Esophagus squamous epithelium (tissue), 5 donors: ENCODE measurements at places on chromosomes 6 and 20.

DNA sequence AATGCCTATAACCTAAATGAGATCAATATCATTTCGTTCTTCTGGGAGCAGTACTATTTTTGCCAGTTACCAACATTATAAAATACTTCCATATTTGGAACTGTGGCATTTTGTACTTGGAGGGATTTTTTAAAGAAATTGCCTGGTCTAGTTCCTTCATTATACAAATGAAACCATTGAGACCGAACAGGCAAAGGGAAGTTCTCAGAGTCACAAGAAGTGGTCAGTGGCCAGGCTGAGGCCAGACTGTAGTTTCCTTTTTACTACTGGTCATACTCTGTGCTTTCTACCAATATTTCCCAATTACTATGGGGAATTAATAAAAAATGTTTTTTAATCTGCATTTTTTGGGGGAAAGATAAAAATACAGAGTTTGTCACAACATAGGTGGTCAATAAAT is 332.0 kb downstream of the NRN1 start:
- DNase-seq, result no peak

GRCh38 chr6:70849348-70850069 is 107.4 kb downstream of the B3GAT2 start:
- no peak for DNase-seq

- no peak for DNase-seq
Observed at GRCh38 chr6:42193491-42193894, 1.3 kb downstream of the GUCA1B start.

DNA sequence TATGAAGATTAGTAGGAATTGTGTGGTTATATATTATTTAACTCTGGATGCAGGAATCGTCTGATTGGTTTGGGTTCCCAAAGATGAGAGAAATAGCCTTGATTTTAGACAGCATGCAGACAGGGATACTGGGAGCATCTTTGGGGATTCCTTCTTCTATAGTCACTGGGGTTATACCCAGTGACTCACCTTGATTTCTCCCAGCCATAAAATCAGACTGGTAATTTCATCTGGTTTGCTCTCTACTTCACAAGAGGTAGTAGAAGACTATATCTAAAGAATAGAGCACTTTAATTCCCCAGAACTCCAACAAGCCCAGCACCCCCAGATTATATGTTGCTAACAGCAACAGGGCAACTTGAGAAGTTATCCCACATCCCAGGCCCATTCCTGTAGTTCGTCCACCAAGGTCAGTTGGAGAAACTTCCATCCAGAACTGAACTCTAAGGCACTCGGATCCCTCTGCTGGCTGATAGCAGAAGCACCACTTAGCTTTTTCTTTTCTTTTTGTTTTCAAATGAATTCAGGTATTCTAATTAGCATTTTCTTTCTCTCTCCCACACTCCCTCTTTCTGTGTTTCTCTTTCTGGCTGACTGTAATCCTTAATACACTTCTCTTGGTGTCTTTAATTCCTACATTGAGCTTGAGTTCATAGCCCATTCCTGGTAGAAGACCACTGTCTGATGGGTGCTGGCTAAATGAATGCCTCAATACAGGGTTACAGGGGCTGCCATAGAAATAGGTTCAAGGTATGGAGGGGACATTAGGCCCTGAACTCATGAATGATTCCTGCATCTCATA is 20.4 kb upstream of the EFHC1 start:
- no peak for DNase-seq

DNA sequence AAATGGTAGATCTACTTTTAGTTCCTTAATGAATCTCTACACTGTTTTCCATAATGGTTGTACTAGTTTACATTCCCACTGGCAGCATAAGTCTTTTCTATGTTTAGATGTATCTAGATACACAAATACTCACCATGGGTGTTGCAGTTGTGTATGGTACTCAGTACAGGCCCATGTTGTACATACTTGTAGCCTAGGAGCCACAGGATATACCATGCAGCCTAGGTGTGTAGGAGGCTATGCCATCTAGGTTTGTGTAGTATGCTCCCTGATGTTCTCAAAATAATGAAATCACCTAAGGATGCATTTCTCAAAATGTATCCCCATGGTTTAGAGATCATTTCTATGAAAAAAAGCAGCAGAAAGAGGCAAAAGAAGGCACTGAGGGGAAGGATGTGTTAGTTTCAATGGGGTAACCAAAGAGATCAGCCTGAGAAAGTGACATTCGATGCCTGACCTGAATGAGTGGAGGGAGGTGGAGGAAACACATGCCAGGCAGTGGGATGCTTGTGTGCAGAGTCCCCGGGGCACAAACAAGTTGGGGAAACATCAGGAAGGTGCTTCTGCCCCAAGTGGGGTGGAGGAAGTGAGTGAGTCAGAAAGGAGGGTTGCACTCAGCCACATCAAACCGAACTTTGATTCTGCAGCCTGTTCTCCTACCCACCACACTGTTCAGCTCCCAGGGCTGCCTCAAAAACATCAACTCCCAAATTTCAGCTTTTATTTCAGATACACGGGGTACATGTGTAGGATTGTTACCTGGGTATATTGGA is 191.2 kb downstream of the ZNF217 start:
- no peak for DNase-seq

- DNase-seq, result no peak
Observed at GRCh38 chr6:8940356-8940755, 505.0 kb upstream of the SLC35B3 start.

DNA sequence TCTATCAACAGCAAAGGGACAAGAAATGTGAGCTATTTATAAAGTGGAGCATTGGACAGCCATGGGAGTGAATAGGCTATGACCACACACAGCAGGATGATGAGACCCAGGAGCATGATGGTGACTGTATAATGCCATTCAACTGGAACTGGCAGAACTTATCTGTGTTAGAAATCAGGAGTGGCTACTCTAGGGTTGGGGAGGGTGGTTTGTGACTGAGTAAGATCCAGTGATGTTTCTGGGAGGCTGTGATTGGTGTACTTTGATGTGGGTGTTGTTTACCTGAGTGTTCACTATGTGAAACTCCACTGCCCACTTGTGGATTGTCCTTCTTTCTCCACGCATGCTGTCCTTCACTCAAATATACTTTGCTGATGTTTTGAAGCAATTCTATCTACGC is 11.5 kb upstream of the HLA-B start:
- DNase-seq, result no peak

DNA sequence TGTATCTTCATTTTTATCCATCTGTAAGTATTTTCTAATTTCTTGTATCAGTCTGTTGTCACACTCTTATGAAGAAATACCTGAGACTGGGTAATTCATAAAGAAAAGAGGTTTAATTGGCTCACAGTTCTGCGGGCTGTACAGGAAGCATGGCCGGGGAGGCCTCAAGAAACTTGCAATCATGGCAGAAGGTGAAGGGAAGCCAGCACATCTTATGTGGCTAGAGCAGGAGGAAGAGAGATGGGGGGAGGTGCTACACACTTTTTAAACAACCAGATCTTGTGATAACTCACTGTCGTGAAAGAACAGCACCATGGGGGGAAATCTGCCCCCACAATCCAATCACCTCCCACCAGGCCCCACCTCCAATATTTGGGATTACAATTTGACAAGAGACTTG is 10.9 kb upstream of the BCKDHB start:
- no peak for DNase-seq

GRCh38 chr20:36217226-36217625 is 19.1 kb upstream of the AAR2 start:
- DNase-seq, result no peak

- DNase-seq, result no peak
Observed at GRCh38 chr6:2971420-2972218, at the start of gene SERPINB6. Gene SERPINB6, minus strand, starts transcription at chr6:2971567. Its CDS starts 12,235 bp downstream, at chr6:2959332.

GRCh38 chr6:122035173-122035572 is 364.3 kb upstream of the HSF2 start:
- no peak for DNase-seq

GRCh38 chr6:153092082-153093013 is 38.7 kb downstream of the RGS17 start:
- no peak for DNase-seq

DNA sequence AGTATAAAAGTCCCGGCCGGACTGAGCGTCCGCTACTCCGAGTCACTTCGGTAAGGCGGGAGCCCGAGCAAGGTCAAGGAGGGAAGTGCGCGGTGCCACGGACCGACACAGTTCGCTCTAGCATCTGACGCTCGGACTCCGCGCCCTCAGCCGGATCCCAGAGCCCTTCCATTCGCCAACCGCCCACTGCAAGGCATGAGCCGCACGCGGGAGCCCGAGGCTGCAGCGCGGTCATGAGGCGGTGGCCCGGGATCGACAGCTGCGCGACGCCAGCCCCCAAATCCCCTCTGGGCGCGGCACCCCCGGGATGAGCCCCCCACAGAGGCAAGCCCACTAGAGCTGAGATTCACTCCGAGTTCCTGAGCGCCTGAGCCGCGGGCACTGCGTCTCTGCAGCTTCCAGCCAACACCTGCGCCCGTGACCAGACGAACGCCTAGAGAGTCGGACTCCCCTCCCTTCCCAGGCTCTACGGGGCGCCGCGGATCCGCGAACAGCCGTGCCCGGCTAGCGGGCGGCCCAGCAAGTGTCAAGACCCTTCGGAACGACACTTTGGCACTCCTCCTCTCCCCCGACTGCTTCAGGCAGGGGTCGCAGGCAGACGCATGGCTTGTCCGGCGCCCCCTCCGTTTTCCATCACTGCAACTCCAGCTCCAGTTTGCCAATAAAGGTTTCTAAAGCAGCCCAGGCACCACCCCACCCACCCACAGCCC is 725 bp upstream of the ISM1 start:
- no peak for DNase-seq

- DNase-seq, result no peak
Observed at GRCh38 chr6:25027221-25027916, 91.6 kb upstream of the RIPOR2 start.

DNA sequence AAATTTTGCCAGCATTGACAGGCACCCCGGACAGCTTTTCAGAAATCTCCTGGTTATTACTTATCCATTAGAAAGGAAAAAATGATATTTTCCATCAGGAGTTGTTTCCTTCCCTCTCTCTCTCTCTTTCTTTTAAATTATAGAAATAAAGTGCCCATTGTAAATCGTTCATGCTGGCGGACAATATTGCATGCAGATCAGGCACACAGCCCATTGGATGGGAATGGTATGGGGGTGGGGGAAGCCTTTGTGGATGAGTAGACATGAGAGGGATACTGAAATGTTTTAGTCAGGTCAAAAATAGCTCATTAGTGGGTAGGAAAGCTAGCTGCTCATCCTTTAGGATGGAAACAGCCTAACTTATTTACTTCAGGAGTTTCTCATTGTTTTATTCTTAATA is 764.9 kb upstream of the MMS22L start:
- no peak for DNase-seq

DNA sequence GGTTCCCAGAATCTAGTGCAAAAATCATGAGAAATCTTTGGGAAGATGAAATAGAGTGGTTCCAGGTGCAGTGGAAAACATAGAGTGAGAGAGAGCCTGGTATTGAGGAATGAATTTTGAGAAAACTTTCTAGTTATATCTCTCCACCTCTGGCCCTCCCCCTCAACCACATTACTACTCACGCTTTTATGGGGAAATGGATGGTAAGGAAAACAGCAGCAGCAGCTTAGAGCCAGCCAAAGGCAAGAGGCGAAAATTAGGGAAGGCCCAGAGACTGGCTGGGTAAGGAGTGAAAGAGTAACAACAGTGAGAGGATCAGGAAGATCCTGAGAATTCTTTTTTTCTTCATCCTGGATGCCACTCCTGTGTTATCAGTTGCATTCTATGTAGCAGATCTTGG is 187.9 kb upstream of the ECI2 start:
- DNase-seq, result no peak

- no peak for DNase-seq
Observed at GRCh38 chr6:141986457-141986856, 146.3 kb upstream of the GJE1 start.

DNA sequence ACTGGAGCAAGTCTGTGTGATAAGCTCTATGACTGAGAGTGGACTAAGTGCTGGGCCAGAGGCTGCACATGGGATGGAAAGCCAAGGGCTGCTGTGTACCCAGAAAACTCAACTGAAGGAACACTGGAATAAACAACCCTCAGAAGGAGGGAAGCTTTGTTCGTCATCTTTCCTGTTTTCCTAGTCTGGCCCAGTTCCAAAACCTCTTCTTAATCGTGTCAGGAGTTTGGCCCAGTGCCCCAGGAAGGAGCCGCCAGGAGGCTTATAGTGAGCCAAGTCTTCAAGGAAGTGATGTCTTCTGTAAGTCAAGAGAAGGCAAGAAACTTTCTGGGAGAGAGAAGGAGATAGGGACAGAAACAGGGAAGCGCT is 23.3 kb upstream of the TOP1 start:
- DNase-seq, result peak; percentile 40

DNA sequence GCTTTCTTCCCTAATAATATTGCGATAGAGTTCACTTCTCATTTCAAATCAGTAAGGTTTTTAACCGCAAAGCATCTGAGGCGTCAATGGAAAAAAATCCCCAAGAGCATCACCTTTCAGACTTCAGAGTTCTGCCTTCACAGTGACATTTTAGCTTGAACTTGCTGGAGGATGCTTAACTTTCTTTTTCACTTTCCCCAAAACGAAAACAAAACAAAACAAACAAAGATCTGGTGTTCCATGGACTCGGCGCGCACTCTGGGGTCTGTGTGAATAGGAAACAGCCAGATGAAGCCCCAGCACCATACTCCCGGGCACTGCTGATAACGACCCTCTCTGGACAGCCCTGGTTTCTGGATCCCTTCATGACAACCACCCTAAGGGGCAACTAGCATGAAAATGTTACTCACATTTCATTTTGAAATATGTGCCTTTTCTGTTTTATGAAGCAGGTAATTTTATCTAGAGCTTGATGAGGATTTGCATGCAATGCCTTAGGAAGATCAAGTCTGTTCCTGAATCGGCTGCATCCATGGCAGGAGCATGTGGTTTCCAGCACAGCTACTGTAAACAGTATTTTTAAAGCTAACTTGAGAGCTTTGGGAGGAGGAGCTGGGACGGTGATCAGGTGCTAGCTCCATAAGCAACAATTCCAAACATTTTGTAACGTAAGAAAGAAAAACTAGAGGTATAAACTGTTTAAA is 44.5 kb downstream of the RAMACL start:
- DNase-seq, result no peak

DNA sequence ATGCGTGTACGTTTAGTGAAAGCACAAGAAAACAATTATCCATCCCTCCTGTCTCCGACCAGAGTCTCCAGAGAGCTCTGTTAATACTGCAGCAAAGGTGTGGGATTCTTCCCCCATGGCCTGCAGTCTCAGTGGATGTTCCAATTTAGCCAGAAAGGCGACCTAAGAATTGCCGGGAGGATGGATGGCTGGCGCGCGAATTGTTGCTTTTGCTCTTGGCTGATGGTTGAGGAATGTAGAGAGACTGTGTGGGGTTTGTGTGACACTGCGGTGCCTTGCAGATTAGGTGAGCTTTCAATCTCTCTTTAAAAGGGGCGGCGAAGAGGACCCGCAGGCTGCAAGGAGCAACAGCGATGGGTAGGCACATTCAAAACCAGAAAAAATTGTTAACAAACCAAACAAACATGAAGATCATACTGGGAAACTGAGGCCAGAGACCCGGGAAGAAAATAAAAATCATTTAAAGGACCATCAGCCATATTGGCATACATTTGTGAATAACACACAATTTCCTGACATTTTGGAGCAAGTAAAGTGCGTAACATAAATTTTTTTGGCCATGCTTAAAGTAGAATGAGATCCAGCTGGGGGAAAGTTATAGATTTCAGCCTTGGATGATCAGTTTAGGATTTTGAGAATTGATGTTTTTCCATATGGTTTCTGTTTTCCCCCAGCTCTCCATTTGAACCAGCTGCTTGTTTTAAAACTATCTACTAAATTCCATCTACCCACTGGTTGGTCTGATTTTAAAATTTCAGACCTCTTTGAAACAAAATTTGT is 46.3 kb downstream of the GNAS start:
- DNase-seq, result no peak
